ENCODE measurements at places on chromosomes 3 and 15.

GRCh38 chr3:111728566-111728935 lies 130.5 kb upstream of the PHLDB2 start:
- no peak for DNase-seq

DNA sequence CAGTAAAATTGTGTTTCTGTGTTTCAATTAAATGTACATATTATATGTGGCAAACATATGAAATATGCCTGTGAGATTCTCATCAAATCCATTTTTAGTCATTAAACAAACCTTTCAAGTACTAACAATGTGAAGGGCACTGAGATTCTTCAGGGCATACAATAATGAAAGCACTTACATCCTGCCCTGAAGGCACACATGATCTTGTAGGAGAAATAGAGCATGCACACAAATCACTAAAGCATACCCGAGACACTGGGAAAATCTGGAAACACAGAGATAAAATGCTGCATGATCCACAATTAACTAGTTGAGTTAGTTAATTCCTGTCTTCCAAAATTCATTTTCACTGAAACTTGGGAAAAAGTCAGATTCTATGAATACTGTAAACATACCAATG lies 810.5 kb upstream of the NECTIN3 start:
- no peak for DNase-seq

- DNase-seq = no peak
Observed at GRCh38 chr3:159831466-159831865, 157.2 kb upstream of the IL12A start.

DNA sequence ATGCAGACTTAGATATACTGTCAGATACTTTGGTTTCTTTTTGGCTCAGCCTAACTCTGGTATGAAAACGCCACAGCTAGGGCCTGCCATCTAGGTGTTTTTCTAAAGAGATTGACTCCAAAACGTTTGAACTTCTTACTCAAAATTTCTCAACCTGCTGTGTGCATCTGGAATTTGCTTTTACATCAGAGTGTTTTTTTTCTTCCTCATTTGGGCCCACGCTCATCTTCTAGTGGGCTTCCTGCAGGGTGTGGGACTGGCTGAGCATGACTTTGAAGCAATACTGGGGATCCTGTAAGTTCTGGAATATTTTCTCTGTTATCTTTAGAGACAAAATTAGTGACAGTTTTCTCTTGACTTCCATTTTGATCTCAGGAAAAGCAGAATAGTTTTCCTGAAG lies 117.8 kb downstream of the NR1D2 start:
- DNase-seq = no peak

- DNase-seq = no peak
Observed at GRCh38 chr15:57439128-57440027, 63.1 kb downstream of the CGNL1 start.

GRCh38 chr15:63022663-63023062 lies 19.9 kb upstream of the TPM1 start:
- no peak for DNase-seq

DNA sequence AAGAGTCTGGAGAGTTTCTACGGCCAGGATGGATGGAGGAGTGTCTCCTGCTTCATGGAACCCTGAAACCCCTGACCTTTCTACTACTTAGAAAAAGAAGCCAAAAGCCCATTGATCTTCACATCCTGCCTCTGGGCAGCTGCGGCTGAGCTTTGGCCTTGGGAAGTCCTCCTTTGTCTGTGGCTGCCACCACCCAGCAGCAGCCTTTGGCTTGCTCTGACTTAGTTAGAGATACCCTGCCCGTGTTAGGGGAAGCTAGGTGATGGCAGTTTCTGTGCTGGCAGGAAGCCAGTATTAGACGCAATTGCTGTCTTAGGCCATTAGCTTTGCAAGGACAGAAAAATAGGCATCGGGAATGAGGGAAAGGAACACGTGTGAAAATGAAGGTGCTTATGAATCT lies 18.8 kb downstream of the APH1B start:
- DNase-seq = no peak

DNA sequence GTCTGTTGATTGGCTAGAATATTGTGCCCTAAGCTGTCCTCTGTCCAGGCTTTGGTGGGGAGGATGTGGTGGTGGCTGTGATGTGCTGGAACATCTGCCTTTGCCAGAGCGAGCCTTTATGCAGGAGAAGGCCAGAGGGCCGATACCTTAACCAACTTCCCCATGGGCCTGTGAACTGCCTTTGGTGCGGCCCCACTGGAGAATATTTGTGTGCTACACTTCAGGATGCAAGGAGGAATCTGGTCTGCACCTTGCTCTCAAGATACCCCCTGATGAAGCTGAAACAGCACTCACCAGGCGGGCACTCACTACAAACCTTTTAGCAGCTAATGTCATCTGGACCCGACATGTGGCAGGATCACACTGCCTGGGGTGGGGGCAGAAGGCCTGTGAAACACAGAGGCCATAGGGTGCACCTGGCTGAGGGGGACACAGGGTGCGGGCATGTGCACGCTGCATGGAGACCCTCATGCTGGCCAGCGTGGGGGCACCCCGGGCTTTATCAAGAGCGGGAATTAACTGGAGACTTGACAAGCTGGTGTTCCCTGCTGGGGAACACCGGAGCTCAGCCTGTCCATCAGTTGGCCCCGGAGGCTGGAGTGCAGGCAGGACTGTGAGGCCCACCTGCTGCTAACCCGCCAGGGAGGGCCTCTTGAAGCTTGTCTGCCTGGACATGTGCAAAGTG lies 16.4 kb downstream of the PRR23E start:
- no peak for DNase-seq

GRCh38 chr3:46943237-46944187 lies 33.0 kb downstream of the CCDC12 start:
- peak; percentile 56 for DNase-seq

- no peak for DNase-seq
Observed at GRCh38 chr15:65730549-65731172, 61.4 kb downstream of the DENND4A start.

DNA sequence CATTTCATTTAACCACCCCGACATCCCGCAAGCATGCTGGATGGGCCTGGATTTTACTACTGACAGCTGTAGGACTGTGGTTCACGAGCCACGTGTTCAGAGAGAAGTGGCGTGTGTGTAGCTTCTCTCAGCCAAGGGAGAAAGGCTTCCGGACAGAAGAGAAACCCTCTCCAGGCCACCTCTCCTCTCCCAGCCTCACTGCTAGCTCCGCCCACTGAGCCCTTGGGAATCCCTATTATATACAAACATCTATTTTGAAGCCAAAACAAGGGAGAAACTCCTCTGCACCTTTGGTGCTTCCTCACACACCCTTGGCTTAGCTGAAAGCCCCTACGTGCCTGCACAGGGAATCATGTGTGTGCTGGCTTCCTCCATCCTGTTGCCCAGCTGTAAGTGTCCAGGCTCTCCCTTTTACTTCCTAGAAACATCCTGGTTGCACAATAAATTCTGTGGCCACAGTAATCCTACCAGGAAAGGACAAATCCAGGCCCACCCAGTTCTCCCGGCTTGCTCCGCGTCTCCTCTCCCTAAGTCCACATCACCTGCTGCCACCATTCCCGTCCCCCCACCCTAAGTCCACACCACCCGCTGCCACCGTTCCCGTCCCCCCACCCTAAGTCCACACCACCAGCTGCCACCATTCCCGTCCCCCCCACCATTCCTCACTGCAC lies 30.5 kb downstream of the PCSK6 start:
- no peak for DNase-seq

GRCh38 chr3:186932281-186933181 lies 2.2 kb downstream of the ST6GAL1 start:
- DNase-seq = no peak

- DNase-seq = no peak
Observed at GRCh38 chr3:79368403-79368802, 399.4 kb downstream of the ROBO1 start.

- no peak for DNase-seq
Observed at GRCh38 chr15:79064496-79064895, 26.1 kb downstream of the RASGRF1 start.

DNA sequence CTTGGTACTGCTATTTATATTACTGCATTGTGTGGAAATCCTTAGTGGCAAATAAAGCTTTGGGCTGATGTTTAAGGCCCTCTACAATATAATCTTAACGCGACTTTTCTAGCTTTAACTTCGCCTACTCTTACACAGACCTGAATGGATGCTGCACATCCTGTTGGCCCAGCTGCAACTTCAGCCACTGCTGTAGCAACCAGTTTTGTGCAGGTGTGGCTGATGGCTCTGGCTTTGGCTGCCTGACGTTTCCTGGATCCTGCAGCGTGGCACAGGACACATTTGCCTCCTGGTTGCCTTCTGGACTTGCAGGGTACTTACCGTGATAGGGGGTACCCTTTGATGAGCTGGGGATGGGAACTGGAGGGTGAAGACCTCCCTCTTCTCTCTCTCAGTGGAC lies 20.2 kb upstream of the ERICH6 start:
- no peak for DNase-seq

DNA sequence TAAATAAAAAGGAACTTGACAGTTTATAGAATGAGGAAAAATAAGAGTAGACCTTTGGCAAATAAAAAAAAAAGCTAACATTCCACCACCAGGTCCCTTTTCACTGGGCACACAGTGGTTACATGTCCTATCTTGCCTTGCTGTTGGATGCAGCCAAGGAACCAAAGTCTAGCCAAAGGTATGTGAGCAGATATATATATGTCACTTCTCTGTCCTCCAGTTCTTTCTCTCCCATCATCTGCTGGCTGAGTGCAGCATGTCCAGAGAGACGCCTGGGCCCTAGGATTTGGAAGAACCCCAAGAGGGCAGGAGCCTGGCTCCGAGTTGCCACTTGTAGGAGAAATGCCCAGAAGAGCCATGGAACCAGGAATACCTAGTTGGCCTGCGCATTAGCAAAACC lies 104.7 kb downstream of the SERPINI1 start:
- no peak for DNase-seq

DNA sequence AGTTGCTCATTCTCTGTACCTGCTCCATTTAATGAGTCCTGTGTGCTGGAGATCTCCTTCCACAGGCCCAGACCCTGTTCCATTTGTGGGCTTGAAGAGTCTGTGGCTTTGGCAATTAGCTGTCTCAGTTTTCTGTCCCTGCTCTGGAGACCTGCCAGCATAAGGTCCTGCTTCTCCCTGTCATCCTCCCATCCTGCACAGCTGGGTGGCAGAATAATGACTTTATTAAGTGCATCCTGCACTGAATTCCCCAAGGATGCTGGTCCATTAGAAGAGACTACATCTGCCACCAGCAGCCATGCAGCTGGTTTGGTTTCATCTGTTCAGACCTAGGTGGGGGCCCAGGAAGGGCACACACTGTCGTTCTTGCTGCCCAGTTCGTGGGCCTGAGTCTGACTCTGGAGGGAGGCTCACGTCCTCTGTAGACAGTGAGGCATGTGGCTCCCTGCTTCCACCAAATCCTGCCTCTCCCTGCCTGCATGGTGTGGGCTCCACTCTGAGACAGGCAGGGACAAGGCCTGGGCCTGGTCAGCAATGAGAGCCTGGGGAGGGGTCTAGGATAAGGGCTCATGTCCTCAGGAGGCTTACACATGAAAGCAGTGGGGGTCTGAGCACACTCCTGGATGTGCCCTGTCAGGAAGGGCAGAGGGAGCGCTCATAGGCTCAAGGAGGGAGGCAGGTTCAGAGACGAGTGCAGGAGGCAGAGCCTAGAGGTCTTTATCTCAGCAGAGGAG lies 78.4 kb upstream of the PRR23E start:
- DNase-seq = no peak

DNA sequence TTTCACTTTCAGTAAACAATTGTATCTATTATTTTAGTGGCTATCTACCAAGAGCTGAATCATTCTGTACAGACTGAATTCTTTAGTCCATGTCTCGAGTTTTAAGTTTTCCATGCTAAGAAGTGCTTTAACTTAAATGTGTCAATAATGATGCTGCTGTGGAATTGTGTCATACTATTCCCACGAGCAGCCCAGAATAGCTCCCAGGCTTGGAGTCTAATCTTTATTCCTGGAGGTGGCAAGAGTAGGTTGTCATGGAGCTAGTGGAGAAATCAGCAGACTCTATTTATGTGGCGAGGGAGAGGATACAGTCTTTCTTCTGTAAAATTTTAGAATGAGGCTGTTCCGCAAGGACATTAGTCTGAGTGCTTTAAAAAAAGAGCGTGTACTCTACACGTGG lies 207.2 kb downstream of the ROBO2 start:
- DNase-seq = no peak

GRCh38 chr3:151578495-151578894 lies 117.6 kb upstream of the IGSF10 start:
- no peak for DNase-seq

GRCh38 chr15:74978503-74978902 lies 16.9 kb upstream of the SCAMP5 start:
- DNase-seq = peak; percentile 5
